ENCODE measurements at places on chromosomes 16 and 17. TPM values are rescaled to one million over a fixed set of nuclear protein-coding genes. Genes with fewer than 3 reads are reported as not detected.

DNA sequence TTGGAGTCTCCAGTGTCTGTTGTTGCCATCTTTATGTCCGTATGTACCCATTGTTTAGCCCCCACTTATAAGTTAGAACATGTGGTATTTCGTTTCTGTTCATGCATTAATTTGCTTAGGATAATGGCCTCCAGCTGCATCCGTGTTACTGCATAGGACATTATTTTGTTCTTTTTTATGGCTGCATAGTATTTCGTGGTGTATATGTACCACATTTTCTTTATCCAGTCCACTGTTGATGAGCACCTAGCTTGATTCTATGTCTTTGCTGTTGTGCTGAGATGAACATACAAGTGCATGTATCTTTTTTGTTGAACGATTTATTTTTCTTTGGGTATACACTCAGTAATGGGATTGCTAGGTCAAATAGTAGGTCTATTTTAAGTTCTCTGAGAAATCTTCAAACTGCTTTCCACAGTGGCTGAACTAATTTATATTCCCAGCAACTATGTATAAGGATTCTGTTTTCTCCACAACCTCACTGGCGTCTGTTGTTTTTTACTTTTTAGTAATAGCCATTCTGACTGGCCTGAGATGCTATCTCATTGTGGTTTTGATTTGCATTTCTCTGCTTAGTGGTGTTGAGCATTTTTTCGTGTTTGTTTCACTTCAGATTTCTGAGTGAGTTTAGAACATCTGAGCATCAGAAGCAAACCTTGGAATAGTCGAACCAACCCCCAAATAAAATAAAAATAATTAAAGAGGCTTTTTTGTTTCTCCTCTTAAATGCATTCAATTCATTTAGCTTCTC is 304.7 kb downstream of the ZFHX3 start:
- DNase-seq: no peak

GRCh38 chr17:35167666-35168065 is 20.0 kb downstream of the UNC45B start:
- no peak for DNase-seq

DNA sequence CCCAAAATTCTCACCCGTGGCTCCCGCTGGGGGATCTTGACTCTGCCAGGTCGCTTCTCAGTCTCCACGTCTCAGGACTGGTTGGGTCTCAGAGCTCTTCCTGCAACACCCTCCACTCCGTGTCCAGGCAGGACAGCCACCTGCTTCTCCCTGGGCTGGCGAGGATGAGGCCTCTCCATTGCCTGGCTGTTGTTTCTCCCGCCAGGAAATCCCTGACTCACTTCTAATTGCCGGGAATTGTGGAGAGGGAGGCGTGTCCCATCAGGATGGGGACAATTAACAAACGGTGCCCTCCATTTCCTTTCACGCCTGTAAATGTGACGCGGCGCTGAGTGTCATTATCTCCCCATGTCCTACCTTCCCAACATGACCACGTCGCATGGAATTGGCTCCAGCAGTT is 204.5 kb downstream of the RBFOX3 start:
- no peak for DNase-seq

GRCh38 chr17:58360296-58361063 is 8.5 kb upstream of the SUPT4H1 start:
- DNase-seq: no peak

DNA sequence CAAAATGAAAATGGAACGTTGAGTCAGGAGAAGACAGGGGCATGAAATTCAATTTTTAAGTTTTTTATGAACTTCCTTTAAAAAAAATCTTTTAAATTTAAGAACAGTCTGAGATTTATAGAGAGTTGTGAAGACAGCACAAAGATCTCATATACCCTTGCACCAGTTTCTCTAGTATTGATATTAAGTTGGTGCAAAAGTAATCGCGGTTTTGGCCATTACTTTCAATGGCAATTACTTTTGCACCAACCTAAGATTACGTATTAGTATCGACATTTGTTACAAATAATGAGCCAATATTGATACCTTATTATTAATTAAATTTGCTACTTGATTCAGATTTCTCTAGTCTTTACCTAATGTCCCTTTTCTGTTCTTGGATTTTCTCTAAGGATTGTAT is 684.4 kb upstream of the CDH8 start:
- no peak for DNase-seq

- no peak for DNase-seq
Observed at GRCh38 chr16:54210452-54211125, 76.0 kb downstream of the IRX3 start.

DNA sequence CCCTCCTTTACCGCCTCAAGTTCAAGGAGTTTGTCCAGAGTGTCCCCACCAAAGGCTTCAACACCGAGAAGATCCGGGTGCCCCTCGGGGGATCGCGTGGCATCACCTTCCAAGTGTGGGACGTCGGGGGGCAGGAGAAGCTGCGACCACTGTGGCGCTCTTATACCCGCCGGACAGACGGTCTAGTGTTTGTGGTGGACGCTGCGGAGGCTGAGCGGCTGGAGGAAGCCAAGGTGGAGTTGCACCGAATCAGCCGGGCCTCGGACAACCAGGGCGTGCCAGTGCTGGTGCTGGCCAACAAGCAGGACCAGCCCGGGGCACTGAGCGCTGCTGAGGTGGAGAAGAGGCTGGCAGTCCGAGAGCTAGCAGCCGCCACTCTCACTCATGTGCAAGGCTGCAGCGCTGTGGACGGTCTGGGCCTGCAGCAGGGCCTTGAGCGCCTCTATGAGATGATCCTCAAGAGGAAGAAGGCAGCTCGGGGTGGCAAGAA is 1.1 kb downstream of the ARL4D start:
- DNase-seq: no peak

DNA sequence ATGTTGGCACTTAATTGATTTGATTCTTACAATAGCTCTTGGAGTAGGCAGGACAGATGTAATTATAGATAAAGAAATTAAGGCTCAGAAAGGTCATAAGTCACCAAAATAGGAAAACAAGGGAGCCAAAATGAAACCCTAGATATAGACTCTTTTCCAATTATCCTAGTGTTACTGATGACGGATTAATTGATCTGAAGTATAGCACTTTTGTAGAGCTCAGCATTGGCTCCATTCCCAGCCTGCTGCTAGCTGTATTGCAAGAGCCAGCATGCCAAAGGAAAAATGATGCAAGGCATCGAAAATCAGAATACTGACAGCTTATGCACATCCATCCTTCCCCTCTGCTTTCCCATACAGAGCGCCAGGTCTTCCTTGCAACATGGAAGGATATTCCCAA is 21.6 kb upstream of the RASL10B start:
- no peak for DNase-seq

DNA sequence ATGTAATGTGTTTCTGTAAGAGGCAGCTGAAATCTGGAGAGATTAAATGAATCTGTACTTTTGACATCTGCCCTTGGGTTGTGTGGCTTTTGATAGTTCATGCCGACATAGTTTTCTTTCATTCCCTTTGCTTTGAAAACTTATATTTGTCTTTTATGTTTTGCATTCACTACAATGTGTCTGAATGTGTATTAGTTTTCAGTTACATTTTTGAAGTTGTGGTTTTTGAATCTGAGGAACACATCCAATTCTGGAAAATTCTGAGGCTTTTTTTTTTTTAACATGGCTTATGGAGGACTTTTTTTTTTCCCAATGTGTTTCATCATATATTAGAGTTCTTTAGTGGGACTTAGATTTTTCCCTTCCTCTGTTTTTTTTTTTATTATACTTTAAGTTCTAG is 683.7 kb upstream of the SOX9 start:
- no peak for DNase-seq

Gene PHOSPHO1
- polyA plus RNA-seq: not detected

Gene CDH8
- 7.4 TPM for polyA plus RNA-seq

Gene PRSS33
- polyA plus RNA-seq: not detected

Gene PYDC1
- 0.30 TPM for polyA plus RNA-seq

Gene KRTAP3-2
- polyA plus RNA-seq: not detected

Gene KRTAP4-1
- polyA plus RNA-seq: not detected

Gene CDT1
- polyA plus RNA-seq: 15.9 TPM
